ENCODE measurements at places on chromosomes 7 and 10. TPM values are rescaled to one million over a fixed set of nuclear protein-coding genes. Genes with fewer than 3 reads are reported as not detected.

- DNase-seq, result no peak
Observed at GRCh38 chr10:110475722-110476515, 21.8 kb upstream of the DUSP5 start.

GRCh38 chr10:110634527-110635209 lies 9.5 kb upstream of the RBM20 start:
- DNase-seq, result no peak

DNA sequence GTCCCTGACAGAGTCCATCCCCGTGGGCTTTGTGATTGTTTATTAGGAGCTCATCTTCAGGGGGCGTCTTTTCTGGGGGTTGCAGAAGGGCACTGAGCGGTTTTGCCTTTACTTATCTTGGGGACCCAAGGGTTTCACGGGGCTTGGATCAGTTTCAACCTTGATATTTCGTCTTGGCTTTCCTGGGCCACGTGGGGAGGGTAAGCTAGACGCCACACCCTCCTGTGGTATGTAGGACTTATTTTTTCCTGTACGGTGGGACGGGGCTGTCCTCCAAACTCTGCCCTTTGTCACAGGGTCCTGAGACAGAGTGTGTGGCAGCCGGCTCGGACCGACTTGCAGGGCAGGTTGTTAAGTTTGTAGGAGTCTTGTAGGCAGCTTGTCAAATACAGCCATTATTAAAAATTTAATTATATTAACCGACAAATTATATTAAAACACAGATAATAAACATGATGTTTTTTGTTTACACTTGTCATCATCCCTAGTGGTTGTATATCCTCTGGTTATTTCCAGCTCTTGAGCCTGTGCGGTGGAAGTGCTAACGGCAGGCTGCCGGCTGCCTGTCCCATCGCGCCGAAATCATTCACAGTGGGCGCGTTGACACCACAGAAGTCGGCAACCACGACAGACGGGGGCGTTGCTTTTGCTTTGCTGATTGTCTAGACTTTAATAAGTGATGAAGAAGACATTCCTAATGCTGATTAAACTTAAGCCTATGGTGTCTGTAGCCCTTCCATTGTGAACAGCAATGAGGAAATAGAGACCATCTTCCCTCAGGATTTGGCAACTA lies 193.2 kb downstream of the DNAJB6 start:
- DNase-seq, result no peak

DNA sequence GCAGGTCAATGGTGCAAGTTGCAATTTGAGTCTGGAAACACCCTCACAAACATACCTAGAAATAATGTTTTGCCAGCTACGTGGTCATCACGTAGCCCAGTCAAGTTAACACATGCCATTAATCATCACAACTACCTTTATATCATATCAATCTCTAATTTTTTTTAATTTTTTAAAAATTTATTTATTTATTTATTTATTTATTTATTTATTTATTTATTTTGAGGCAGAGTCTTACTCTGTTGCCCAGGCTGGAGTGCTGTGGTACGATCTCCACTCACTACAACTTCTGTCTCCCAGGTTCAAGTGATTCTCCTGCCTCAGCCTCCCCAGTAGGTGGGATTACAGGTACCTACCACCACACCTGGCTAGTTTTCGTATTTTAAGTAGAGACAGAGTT lies 52.4 kb upstream of the MACROH2A2 start:
- DNase-seq, result no peak

DNA sequence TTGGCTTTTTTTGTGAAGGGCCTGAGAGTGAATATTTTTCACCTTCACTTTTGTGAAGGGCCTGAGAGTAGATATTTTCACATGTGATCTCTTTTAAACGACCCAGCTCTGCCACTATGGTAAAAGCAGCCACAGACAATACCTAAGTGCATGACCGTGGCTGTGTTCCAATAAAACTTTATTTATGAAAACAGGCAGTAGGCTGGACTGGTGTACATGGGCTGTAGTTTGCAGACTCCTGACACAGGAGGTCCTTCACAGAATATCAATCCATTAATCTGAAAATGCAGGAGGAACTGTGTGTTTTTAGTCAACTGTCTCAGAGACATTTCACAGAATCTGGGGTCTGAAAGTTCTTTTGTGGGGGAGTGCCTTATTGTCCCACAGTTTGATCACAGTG lies 186.9 kb downstream of the PRKCQ start:
- DNase-seq, result no peak

GRCh38 chr10:79078367-79079053 lies 9.7 kb downstream of the ZMIZ1 start:
- no peak for DNase-seq

GRCh38 chr10:36263871-36264270 lies 621.8 kb upstream of the FZD8 start:
- no peak for DNase-seq

- DNase-seq, result no peak
Observed at GRCh38 chr10:3398825-3399646, 226.5 kb upstream of the PITRM1 start.

DNA sequence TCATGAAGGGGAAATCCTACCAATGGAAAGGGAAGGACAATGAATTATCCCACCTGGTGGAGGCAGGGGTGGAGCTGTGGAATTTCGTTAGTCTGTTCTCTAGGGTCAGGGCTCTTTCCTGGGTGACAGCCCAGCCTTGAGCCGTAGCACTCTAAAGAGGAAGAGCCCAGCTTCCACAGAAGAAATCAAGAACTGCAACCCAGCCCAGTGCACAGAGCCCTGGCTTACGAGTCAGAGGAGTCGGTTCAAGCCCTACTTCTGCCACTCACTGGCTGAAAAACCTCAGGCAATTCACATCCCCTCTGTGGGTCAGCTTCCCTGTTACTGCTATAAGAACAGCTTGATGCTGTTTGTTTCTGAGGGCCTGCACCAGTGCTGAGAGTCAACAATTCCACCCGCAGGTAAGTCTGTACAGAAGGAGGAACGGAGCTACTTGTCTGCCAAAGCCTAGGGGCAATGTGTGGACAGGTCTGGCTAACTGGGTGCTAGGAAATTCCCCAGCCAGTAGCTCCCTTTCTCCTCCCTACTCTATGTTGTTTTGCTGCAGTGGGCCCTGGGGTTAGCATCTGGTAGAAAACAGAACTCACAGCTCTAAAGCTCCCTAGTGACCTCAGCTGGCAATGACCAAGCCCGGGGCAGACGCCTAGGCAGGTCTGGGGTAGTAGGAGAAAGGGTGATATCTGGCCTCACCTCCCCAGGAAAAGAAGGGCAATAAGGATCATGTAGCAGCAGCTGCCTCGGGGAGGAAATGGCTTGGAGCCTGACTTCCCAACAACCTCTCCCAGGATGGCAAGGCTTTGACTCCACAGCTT lies 3.3 kb downstream of the AVPI1 start:
- DNase-seq, result peak; percentile 55

DNA sequence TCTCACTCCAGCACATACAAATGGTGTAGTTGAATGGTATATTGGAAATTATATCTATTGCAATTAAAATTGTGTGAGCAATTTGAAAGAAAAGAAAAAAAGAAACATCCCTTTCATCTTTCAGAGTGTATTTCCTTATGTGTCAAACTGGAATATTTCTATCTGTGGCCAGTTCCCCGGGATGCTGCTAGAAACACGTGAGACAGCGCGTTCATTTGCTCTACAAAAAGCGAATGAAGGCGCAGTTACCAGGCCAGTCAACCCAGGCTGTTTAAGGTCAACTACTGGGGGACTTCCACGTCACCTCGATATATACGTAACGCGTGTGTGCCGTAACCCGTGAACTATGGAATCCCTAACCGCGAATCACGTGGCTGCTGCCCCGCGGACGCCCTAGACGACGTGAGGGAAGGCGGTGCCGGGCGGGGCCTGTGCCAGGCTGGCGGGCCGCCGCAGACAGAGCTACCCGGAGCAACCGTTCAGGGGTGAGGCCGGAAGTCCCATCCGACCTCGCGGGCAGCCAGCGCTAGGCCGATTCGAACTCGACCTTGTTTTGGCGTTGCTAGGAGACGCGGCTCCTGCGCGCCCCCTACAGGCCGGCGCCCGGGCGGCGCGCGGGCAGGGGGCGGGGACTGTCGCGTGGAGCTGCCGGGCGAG lies 1.1 kb upstream of the ARL4A start:
- peak; percentile 80 for DNase-seq

- no peak for DNase-seq
Observed at GRCh38 chr7:2920956-2921652, 77.0 kb upstream of the GNA12 start.

GRCh38 chr10:86377797-86378146 lies 11.2 kb upstream of the GRID1 start:
- DNase-seq, result no peak

- DNase-seq, result no peak
Observed at GRCh38 chr10:10311966-10312365, 705.7 kb upstream of the CELF2 start.

DNA sequence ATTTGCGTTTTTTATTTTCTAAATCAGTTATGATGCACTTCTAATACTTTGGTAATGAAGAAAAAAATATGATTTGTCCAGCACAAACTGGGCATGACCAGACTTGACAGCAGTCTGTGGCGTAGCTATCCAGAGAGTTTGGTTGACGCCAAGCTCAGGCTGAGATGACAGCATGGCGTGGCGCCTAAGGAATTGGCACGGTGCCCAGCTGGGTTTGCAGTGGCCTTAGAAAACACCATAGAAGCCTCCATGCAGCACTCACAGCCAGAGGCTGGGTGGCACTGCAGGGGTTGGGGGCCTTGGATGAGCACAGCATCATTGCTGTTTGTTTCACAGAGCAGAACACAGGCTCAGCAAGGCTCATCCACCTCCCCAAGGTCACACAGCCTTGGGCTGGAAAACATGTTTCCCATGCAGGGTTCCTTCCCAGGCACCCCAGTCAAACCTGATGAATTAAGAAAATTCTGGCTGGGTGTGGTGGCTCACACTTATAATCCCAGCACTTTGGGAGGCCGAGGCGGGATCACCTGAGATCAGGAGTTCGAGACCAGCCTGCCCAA lies 88.9 kb downstream of the GTF2IRD1 start:
- DNase-seq, result no peak

GRCh38 chr10:123134915-123135414 lies 805 bp upstream of the HMX3 start:
- no peak for DNase-seq

DNA sequence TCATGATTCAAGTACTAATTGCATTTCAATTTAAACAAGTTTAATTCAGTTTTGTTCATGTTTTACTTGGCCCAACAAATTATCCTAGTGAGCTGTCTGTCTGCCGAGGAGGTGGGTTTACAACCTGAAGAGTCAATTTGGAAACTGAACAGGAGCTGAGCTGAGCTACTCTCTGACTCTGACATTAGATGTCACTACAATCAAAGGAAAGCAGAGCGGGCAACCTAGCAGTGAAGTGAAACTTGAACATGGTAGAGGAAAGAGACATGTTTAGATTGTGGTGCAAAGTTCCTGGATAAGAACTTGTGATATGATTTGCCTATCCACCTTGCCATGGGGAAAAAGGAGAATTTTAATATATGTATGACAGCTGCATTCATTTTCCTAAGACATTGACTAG lies 9.6 kb upstream of the AGR3 start:
- peak; percentile 71 for DNase-seq

DNA sequence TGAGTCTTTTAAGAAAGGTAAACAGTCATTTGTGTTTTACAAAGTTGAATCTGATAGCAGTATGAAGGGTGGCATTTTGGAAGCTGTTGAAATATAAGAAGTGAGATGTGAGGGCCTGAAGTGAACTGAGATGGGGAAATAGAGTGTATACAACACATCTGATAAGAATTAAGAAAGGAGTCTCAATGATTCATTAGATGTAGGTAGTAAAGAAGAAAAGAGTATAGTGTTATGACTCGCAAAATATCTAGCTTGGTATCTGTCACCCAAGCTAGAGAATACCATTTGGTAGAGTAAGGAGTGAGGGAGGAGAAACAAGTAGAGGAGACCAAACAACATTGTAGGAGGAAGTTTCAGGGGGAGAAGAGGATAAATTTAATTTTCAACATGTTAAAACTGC lies 5.3 kb downstream of the PTPN12 start:
- DNase-seq, result peak; percentile 27

DNA sequence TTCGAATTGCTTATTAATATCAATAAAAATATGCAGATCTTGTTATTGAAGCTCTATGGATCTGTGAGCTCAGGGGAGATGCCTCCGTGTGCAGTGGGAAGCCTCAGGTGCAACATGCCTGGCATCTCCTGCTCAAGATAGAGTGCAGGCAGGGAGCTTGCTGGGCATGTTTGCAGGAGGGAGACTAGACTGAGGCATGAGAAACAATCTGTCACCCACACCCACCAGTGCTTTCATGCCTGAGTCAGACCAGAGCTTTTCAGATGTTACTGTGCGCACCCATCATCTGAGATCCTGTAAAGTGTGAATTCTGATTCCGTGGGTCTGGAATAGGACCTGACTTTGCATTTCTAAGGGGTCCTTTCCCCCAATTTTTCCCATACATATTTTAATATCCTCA lies 62.0 kb downstream of the ZNF33B start:
- no peak for DNase-seq

- DNase-seq, result no peak
Observed at GRCh38 chr10:89494068-89494467, 41.3 kb downstream of the SLC16A12 start.

DNA sequence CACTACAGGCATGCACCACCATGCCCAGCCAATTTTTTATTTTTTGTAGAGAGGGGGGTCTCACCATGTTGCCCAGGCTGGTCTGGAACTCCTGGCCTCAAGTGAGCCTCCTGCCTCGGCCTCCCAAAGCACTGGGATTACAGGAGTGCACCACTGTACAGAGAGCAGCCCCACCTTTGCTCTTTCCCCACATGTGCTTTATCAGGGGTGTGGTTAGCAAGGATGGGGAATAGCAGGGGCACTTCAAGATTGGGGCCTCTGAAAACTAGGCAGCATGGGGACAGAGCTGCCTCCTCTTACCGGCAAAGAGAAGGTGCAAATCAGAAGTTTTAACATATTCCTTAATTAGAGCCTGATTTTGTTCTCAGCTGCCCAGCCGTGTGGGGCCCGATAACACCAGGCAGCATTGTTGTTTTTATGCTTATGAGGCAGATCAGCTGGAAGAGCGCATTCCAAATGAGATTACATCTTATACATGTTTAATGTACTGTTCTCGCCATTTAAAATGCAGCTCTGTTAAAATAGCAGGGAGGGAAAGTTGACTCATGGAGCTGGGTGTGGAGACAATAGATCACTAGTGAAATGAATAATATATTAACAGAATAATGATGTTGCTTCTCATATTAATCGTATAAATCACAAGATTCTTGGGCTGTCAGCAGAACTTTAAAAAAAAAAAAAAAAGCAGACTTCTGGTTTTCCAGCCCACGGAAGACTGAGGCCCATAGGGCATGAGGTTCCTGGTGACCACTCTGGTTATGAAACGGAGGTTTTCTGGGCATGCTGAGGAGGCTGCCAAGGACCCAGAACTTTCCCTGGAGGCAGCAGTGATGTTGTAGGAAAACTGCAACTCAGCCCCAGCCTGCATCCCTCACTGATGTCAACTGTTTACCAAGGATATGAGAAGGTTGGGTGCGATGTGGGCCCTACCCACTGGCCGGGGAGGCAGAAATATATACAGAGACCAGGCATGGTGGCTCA lies 62.5 kb downstream of the TMEM130 start:
- DNase-seq, result peak; percentile 26

The SUN3 gene
- not detected for total RNA-seq

The LRRD1 gene
- 0.41 TPM for total RNA-seq

The CPEB3 gene
- total RNA-seq, result 1.7 TPM

The ZNF92 gene
- 4.7 TPM for total RNA-seq

The EFCAB10 gene
- not detected for total RNA-seq

The NEUROD6 gene
- not detected for total RNA-seq

The MBL2 gene
- total RNA-seq, result not detected

The OR2A12 gene
- not detected for total RNA-seq

The ZNF248 gene
- 8.6 TPM for total RNA-seq

The GPR26 gene
- not detected for total RNA-seq

The MUC12 gene
- total RNA-seq, result not detected

The MAGI2 gene
- 16.1 TPM for total RNA-seq

The VSTM2A gene
- not detected for total RNA-seq

The FAM24B gene
- total RNA-seq, result 4.3 TPM

The NODAL gene
- not detected for total RNA-seq

Data from fibroblast of the aortic adventitia (primary cell).